CD4-positive, alpha-beta T cell treated with Interleukin-15 for 4 hours (primary cell): ENCODE measurements at places on chromosomes 11 and 22.

DNA sequence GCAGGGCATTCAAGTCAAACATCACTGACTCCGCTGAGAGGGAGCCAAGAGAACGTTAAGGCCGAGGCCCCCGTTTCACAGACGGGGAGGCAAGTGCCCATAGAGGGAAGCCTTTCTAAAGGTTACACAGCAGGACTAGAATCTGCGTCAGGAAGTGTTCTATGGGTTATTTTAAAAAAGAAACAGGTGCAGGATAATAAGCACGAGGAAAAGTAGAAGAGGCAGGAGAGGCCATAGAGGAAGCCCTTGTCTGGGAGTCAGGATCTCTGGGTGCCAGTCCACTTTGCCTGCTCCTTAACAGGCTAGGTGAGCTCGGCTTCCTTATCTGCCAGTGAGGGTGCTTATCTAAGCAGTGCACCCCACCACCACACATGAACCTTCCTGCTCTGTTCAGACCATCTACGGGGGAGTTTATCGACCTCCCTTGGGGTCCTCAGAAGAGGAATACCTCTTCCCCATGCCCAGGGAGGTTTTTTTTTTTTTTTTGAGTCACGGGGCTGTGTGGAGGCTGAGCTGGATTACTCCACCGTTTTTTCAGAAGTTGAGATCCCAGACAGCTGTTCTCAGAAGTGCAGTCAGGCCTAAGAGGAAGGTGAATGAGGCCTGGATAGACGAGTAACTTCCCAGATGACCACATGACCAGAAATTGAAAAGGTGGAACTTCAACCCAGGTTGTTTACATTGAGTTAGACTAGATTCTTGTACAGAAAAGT, 1.2 kb upstream of the FCHSD2 start:
- no peak for DNase-seq

GRCh38 chr11:66568124-66568916, at the start of gene CTSF:
CTSF (minus strand) TSS chr11:66568606; CDS start chr11:66568486, 120 bp downstream.
- peak; percentile 66 for DNase-seq

GRCh38 chr11:115792903-115793302, 288.7 kb upstream of the CADM1 start:
- DNase-seq: no peak

- no peak for DNase-seq
Observed at GRCh38 chr11:12441231-12441861, 64.0 kb downstream of the PARVA start.

GRCh38 chr11:112178428-112178827, 3.1 kb downstream of the BCO2 start:
- no peak for DNase-seq

DNA sequence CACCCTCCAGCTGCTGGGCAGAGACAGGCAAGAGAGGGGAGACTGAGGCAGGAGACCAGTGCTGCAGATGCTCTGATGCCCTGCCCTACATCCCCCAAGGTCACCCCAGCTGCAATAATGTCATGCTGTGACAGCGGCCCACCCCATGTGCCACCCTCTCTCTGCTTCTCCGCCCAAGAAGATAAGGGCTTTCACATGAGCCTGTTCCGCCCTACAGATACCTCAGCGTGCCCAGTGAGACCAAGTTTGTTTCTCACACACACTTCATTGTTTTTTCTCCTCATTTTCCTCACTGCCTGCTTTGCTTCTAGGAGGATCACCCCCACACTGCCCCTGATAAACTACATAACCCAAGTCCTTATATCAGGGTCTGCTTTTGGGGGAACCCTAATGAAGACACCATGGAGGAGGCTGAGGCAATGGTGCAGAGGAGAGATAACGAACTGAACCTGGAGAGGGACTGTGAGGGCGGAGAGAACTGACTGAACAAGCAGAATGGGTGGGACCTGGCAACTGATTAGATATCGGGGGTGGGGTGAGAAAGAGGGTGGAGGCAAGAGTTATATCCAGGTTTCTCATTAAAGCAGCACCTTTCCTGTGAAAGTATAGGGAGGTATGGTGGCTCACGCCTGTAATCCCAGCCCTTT, 37.5 kb upstream of the TSKU start:
- DNase-seq: no peak

GRCh38 chr11:67178878-67179277, 59.8 kb downstream of the KDM2A start:
- DNase-seq: no peak

GRCh38 chr11:122695076-122695615, 39.6 kb downstream of the UBASH3B start:
- DNase-seq: no peak

- no peak for DNase-seq
Observed at GRCh38 chr11:1519028-1520010, 32.7 kb upstream of the MOB2 start.

GRCh38 chr11:914747-915501, 4.3 kb upstream of the CHID1 start:
- DNase-seq: no peak

- no peak for DNase-seq
Observed at GRCh38 chr11:22192642-22193347, at the start of gene ANO5. ANO5 (plus strand) TSS chr11:22193085; CDS start chr11:22193493, 408 bp downstream.

- DNase-seq: no peak
Observed at GRCh38 chr11:102395720-102396393, 48.8 kb downstream of the BIRC2 start.

GRCh38 chr11:79430280-79430679, 10.6 kb downstream of the TENM4 start:
- no peak for DNase-seq

GRCh38 chr22:19756288-19757128, 4.1 kb upstream of the TBX1 start:
- peak; percentile 66 for DNase-seq

DNA sequence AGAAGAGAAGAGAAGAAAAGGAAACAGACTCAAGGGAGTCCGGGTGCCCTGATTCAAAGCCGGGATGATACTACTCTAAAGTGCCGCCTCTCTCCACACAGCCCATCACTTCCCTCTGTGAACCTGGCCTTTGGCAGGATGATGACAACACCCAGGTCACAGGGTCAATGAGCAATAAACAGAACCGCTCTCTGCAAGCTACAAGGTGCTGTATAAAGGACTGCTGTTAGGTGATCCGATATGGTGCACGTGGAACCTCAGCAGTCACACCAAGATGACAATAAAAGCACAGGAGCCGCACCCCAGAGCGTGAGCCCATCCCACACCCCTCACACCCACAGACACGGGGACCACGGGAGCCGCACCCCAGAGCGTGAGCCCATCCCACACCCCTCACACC, 10.7 kb downstream of the TTLL1 start:
- DNase-seq: no peak

DNA sequence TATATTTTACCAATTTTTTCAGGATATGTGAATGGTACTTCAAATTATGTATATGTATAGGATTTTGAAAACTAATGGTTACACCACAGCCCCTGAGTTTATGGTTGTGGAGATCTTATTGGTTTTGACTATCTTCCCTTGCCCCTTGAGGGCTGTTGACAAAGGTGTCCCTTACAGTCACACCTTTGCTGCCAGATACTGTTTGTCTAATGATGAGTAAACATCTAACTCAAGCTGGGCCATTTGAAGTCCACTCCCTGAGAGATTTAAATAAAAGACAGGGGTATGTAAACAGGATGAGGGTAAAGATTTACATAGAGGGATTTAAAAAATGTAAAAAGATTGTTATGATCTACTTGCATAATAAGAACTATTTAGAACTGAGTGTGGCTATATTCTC, 38.9 kb upstream of the LUZP2 start:
- DNase-seq: no peak

DNA sequence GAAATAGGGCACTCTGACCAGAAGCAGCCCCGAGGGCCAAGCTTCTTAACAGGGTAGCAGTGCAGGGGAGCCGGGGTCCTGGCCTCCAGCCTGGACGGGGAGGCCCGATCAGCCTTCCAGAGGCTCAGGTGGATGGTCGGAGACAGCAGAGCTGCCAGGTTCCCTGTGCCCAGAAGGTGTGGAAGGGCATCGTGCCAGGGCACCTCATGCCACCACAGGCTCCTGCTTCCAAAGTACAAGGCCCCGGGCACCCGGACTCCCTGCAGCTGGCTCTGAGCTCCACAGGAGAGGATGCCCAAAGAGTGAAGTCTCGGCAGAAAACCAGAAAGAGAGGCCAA, 14.3 kb downstream of the EHD1 start:
- no peak for DNase-seq

- no peak for DNase-seq
Observed at GRCh38 chr11:132993991-132994502, 538.3 kb downstream of the OPCML start.

DNA sequence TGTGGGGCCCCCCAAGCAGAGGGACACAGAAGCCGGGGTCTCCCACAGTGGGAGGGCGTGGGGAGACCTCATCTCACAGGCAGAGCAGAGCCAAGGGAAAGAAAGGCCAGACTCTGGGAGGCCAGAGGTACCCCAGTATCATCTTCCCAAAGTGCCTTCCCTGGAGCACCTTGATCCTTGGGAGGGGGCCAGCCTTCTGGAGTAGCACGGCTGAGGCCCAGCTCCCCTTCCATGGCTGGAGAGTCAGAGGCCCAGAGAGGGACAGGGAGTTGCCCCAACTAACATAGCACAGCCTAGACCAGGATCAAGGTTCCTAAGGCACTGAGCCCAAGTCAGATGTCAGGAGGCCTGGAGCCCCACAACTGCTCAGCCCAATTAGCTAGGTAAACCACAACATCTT, 50.6 kb downstream of the ELFN2 start:
- DNase-seq: no peak
